ENCODE measurements at places on chromosomes 1 and 21. TPM values are rescaled to one million over a fixed set of nuclear protein-coding genes. Genes with fewer than 3 reads are reported as not detected.

DNA sequence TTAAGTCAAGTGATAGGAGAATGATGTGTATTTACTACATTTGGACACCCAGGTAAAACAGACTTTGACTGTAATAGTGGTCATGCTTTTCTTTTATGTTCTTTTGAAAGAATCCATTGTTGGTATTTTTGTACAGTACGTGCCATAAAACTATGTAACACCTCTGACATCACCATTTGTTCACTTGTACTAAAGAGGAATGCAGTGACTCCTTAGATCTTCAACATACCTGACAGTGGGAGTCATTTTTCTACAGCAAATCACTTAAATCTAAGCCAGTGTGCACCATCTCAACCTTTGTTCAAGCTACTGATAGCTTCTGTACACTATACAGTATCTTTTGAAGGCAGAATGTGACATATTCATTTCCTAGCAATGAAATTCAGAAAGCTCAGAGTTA lies 6.3 kb upstream of the PLD5 start:
- ATAC-seq = no peak

- no peak for ATAC-seq
These were observed 46.4 kb upstream of the KRTAP19-8 start for GRCh38 chr21:31084689-31085088.

- ATAC-seq = peak; percentile 89
These were observed 221.0 kb upstream of the CSF3R start for GRCh38 chr1:36703526-36704208.

DNA sequence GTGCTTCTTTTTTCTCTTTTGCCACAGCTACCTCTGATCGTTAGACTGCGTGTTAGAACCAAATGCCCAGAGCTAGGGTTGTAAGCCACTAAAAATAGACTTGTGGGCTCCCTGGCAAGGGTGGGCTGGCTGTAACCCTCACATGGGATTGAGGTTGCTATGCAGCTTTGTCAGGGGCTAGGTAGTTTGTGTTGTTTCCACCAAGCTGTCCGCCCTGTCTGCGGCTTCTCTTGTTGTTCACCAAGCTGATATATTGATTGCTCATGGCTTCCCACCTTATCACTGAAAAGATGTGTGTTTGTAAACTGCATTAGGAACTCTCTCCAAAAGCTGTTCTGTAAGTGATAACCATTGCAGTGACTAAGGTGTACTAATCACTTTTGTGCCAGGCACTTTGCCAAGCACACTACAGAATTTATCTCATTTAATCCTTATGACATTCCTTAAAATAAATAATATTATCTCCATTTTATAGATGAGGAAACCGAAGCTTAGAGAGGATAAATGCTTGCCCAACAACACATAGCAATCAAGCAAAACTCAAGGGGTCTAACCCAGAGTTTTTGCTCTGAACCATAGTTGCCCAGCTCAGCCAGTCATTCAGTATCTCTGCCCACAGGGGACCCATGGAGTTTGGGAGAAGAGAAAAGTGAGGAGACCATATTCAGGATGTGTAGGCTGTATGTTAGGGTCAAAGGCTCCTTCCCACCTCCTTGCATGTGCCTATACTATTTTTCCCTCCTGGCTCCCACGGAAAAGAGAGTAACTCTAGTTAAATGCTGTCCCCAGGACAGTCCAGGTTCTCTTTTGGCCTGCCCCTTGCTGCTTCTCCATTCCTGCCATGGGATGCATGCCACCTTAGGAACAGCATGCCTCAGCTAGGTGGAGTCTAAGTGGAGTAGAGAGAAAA lies 42.2 kb upstream of the TARBP1 start:
- ATAC-seq = no peak

DNA sequence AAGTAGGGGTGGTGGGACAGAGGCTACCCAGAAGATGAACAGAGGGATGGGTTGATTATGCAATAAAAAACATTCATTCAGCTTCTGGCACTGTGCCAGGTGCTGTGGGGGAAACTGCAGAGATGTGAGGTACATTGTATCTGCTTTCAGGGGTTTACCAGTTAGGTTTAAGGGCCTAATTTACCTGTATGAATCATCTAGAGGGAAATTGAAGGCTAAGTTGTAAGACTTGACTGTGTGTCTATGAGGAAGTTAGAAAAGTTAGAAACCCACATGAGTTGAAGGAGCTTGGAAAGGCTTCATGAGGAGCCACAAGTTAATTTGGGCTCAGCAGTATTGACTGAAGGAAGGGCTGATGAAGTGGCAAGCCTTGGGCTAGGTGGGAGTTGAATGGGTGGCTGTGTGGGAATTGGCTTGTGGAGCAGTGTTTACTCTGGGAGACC lies 36.7 kb upstream of the APOBEC4 start:
- ATAC-seq = no peak

DNA sequence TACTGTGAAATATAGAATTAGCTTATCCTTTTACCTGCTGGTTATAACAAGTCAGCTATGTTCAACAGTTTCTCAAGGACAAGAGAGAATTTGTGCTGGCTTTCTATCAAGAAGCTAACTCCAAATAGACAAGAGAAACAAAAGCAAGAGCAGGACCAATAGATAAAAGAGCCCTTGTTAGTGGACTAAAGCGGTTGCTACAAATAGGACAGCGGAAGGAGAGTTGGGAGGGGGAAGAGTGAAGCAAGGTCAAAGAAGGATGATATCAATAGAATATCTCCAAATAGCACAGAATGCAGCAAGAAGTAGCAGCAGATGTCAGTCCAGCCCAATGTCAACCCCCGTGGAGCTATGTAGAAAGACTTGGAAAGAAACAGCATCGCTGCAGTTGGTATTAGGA lies 53.0 kb upstream of the AKT3 start:
- no peak for ATAC-seq

- no peak for ATAC-seq
These were observed 20.7 kb downstream of the EFNA3 start for GRCh38 chr1:155099331-155099730.

KCND3 gene
- total RNA-seq = 1.7 TPM

AMPD1 gene
- not detected for total RNA-seq

SERPINC1 gene
- total RNA-seq = 0.32 TPM

FLG2 gene
- total RNA-seq = not detected

Measured in esophagus mucosa (tissue), 1 donor.